ENCODE measurements at places on chromosomes 4 and X. TPM values are rescaled to one million over a fixed set of nuclear protein-coding genes. Genes with fewer than 3 reads are reported as not detected.

- no peak for DNase-seq
Observed at GRCh38 chr4:54224996-54225597, 4.0 kb upstream of the PDGFRA start.

- peak; percentile 81 for DNase-seq
Observed at GRCh38 chr4:94766856-94767255, 9.1 kb downstream of the BMPR1B start.

DNA sequence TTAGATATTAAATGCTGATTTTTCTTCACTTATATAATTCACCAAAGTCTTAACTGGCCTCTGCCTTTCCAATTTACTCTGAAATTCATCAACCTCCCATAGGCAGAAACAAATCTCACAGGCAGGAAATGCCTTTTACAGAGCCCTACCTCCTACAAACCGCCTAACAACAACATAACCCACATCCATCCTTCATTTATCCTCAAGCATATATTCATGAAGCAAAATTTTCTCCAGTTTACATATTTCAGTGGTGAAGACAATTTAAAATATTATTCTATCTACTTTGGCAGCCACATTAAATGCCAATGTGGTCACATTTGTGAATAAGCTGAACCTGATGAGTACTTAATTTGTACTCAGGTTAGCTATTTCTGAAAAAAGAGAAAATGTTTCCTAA, 30.3 kb downstream of the SEPSECS start:
- DNase-seq = no peak

DNA sequence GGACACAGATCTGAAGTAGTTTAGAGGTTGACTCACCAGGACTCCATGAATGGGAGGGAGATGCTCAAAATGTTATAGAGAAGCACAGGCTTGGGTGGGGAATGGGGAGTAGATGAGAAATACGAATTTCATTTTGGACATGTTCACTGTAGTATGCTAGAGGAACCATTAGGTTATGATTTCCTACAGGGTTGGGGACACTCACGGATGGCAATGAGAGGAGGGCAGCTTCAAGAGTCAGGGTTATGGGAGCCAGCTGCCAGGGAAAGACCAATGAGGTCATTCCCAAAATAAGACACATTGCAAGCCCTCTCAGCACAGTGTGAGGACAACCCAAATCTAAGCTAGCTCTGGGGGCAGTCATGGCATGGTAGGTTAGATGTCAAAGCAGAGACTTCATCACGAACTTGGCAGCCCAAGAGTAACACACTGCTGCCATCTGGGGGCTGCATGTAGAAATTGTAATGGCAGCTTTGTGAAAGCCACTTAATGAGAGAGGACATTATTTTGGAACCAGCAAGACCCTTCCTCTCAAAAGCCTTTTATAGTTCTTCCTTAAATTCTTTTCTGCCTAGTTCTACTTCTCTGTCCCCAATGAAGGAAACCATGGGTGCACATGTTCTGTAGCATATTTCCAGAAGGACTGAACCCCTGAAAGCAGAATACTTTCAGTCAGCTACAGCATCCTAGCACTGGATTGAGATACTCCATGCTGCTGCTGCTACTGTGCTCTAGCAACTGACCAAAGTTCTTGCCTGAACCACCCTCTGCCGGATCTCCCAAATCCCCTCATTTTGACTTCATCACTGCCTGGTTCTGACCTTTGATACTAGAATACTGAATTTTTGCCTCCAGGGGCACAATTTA, 16.2 kb upstream of the ZCCHC12 start:
- peak; percentile 68 for DNase-seq

GRCh38 chrX:69319376-69319775, 154.1 kb upstream of the PJA1 start:
- DNase-seq = no peak

GRCh38 chrX:23228950-23229448, 105.7 kb upstream of the PTCHD1 start:
- DNase-seq = no peak

DNA sequence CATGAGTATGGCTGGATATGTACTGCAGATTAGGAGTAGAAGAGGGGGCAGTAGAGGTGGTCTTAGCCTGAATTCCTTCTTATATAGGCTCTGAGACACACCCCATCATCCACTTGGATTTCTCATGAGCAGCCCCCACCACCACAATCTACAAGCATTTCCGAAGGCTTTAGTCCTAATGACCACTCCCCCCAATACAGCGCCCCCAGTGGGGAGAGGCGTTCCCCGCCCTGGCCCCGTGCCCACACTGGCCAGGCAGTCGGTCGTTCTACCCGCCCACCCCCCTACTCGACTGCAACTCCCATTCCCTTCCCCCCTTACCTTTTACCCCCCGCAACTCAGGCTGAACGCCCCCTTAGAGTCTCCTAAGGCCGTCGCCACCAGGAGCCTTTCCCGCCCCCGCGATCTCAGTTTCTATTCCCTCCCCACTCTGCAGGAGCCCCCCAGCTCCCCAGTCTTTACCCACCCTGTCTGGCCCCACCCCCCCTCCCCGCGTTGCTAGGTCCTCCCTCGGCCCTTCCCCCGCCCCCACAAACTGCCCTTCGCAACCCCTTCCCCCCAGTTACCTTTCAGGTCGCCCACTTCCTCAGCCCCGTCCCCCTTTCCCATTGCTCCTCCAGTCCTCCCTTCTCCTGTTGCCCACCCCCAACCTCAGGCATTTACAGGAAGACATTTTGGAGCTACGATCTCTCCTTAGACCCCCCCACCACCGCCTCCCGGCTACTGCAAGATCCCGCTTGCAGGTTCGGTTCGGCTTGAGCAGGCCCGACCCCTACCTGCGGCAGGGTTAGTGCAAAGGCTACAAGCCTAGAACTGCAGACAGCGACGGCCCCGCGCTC, 468 bp downstream of the ZMYM3 start:
- DNase-seq = peak; percentile 51

GRCh38 chr4:77187322-77187721, 30.3 kb downstream of the CCNG2 start:
- DNase-seq = no peak

DNA sequence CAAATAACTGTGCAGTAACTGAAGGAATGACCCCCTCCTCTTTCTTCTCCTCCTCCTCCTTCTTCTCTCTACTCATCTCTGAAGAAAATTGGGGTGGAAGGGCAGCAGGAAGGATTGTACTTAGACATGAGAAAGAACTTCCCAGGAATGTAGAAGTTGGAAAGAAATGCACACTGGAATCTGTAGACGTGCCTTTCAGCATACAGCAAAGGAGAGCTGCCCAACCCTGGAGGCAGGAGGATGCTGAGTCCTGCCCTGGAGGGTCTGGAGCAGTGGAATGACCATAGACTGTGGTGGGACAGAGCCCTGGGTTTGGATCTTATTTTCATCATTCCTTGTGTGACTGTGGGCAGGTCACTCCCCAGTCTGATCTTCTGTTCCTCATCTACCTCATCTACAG, 80.1 kb downstream of the PJA1 start:
- no peak for DNase-seq

DNA sequence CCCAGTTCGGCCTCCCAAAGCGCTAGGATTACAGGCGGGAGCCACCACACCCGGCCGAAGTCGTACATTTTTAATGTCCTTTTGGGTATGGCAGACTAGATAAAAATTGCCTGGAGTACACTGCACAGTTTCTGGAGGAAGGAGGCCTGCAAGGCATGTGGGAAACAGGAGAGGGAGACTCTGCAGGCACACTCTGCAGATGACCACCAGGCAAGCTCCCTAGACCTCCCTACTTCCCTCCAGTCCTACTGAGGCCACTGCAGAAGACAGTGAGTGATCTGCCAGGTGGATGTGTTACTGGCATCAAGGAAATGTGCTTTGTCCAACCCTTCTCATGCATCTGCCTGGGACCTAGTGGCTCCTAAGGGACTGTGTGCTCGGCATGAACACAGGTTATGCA, 11.4 kb downstream of the PDLIM3 start:
- DNase-seq = no peak

DNA sequence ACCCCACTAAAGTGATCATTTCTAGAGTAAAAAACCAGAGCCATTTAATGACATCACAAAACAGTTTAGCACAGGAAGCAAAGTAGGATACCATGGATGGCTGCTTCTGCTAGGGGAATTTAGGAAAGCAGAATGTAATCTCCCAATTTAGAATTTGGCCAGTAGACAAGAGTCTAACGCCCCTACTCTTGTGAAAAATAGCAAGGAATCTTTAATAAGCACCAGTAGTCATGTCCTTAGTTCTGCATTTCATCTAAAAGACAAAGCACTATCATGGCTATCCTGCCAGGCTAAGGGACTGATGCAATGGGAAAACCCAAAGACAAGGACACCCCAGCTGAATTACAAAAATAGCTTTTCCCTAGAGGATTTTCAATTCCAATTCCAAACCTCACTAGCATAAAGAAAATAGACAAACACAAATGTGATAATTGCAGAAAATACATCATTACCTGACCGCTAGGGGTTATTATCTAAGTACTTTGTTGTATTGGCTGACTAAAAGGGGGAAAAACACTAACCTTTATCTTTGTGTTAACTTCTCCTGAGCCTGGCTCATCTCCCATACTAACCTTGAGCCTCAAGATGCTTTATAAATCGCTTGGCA, 2.6 kb upstream of the AMMECR1 start:
- DNase-seq = no peak

DNA sequence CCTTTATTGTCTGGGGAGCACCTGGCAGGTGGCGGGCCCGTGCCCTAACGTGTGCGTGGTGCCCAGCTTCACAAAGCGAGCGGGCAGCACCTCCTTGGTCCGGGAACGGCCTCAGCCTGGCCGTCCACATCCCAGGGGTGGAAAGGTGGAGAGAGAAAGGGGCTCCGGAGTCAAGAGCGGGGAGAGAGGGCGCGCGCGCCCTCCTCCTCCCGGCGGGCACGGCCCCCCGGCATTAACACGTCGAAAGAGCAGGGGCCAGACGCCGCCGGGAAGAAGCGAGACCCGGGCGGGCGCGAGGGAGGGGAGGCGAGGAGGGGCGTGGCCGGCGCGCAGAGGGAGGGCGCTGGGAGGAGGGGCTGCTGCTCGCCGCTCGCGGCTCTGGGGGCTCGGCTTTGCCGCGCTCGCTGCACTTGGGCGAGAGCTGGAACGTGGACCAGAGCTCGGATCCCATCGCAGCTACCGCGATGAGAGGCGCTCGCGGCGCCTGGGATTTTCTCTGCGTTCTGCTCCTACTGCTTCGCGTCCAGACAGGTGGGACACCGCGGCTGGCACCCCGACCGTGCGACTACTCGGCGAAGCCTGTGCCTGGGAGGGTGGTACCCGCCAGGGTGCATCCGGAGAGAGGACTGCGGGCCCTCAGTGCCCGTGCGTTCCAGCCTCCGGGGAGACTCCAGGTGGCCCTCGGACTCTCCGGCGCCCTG, at the start of gene KIT:
Gene KIT, plus strand, starts transcription at position 407 of the 701 bp plus-strand sequence. Its CDS starts 58 bp downstream, at position 465.
- DNase-seq = no peak

DNA sequence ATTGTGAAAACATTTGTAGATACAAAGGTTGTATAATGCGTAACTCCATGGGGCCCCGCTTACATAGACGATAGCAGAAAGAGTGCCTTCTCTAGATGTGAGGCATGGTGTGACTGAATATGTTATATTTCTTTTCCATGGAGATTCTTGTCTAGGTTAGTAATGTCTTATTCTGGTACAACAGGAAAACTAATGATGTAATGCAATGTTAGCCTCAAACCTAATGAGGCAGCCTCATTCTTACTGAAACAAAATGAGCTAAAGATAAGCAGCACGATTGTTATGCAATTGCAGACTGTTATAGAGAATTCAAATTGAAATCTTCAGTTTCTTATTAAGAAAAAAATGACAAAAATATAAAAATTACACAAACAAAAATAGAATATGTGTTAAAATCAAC, 171.1 kb upstream of the ANKRD50 start:
- no peak for DNase-seq

DNA sequence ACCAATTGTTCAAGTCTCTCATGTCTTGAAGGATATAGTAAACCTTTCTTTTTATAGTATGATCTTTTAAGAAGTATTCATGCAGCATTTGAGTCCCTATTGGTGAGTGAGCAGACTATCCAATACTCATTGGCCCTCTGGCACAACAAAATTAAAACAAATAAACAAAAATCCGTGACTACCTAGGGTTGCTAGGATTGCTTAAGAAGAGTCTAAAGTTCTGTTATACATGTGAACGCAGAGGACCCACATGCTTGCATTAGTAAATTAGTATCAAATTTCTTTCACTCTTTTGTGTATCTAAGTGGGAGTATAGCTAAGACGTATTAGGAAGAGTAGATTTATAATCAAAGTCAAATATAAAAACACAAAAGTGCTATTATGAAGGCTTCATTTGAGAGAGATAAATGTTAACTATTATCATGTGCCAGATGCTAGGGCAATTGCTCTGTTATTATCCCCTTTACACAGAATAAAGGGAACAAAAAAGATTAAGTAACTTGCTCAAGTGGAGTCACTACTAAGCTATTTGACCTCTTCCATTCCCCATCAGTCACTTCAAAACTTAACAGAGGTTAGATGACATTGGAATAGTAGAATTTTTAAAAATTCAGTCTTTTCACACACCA, 29.2 kb upstream of the LARP1B start:
- DNase-seq = no peak

DNA sequence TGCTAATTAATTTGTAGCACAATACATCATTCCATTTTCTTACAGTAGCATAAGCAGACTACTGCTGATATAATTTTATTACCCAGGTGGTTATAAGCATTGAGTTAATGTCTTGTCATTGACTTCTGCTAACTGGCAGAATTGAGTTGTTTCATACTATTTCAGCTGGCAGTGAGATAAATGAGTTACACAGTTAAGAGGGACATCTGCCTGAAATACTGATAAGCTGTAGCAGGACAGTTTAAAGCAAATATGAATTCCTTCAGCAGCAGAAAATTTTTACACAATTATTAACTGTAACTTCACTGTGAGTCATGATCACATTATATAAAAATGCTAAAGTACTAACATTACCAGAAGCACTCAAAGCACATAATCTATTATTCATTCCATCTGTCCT, 326.8 kb downstream of the INPP4B start:
- peak; percentile 60 for DNase-seq

- DNase-seq = peak; percentile 15
Observed at GRCh38 chrX:106284431-106285025, 116.4 kb downstream of the PWWP3B start.

- no peak for DNase-seq
Observed at GRCh38 chr4:183299464-183299863, 20.6 kb downstream of the CLDN22 start.

GRCh38 chrX:49129427-49129826, 5.9 kb upstream of the GPKOW start:
- no peak for DNase-seq

GRCh38 chr4:26094076-26094475, 180.1 kb downstream of the SMIM20 start:
- no peak for DNase-seq

DNA sequence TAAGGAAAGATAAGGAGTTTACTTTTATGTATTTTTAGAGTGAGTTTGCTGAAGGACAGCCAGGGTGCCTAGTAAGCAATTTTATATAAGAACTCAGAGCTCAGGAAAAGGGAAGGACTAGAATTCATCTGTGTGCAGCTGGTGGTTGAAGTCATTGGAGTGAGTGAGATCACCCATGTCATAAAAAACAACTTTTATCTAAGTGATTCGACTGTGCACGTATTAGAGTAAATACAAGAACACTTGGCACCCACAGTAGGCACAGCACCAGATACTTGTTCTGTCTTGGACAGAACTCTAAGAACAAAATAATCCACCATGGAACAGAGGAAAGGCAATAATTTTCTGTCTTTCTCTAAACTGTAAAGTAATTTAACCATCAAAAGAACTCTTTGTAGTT, 31.6 kb downstream of the SYNPO2 start:
- peak; percentile 8 for DNase-seq

The GNL3L gene
- 63.7 TPM for total RNA-seq

The VCX gene
- total RNA-seq = not detected

The FGFR3 gene
- 0.11 TPM for total RNA-seq

The FRG2 gene
- total RNA-seq = 0.86 TPM

The SPANXA1 gene
- not detected for total RNA-seq

The CTAG1B gene
- total RNA-seq = not detected

The KDR gene
- 0.63 TPM for total RNA-seq

The PNMA6F gene
- not detected for total RNA-seq

The LRCH2 gene
- 0.11 TPM for total RNA-seq

The AGTR2 gene
- not detected for total RNA-seq
